ENCODE measurements at places on chromosomes 16 and 17.

- DNase-seq = no peak
These were observed 147.5 kb downstream of the KCNJ12 start for GRCh38 chr17:21523497-21524210.

DNA sequence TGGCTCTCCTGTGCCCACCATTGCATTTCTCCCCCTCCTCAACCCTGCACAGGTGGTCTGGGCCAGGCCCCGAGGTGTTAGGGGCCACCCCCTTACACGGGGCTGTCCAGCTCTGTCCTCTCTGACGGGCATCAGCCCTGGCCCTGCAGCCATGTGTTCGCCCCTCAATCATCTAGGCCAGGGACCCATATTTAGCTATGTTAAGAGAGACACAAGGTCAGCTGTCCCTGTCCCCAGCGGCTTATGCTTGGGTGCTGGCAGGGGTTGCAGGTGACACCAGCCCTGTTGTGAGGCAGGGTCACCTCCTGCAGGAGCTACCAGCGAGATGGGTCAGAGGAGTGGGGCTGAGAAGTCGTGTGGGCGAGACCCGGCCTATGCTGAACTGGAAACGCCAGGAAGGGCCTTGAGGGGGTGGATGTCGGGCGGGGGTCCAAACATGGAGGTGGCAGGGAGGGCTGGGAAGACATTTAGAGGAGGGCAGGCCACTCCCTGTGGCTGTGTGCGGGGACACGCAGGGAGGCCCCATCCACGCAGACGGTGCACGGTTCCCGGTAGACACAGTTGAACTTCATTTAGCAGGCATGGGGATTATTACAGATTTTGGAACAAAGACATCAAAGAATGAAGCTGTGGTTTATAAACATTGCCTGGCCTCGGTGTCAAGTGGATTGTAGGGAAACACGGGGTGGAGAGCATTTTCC is 133.2 kb upstream of the CHMP6 start:
- no peak for DNase-seq

DNA sequence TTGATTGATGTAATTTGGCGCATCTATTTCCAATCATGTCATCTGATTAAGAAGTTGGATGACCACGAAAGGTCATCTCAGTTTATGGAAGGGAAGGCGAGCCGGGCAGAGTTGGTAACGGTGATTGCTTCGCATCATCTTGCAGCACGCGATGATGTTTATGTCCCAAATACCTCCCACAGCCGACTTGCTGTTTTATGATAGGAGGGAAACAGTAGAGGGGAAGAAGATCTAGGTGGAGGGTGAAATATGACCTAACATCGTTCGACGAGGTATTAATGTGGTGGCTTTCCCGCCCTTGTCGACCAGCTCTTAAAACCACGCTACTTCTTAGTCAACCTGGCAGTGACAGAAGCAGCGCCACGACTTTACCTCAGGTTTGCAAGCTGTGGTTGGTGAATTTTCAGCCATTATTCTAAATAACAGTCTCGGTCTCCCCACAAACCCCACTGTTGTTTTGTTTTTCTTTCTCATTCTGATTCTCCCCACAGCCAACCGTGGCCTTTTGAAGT is 805 bp upstream of the TANC2 start:
- DNase-seq = no peak

DNA sequence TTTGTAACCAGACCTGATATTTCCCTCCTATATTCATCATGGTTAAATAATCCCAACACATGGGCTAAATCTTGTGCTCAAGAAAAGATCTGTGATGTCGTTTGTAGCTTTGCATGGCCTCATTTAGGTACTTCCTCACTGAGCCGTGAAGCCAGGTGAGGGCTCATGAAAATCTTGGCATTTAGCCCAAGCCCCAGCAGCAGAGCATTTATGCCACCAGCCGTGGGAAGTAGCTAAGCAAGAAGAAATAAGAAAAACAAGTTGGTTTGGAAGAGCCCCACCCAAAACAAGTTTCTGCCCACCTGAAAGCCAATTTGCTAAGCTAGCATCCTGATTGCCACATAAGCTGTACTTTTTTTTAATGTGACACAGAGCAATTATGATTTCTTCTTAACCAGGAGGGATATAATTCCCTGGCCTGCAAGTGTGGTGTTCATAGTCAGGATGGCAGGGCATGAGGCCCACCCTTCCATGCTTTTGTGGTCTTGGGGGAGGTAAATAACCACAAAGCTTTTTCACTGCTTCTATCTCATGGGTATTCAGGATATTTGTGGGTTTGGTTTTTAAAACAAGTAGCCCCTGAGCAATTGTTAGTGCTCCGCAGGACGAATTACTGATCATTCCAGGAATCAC is 10.5 kb downstream of the TMIGD1 start:
- DNase-seq = no peak

- DNase-seq = no peak
These were observed 20.6 kb upstream of the PIK3R6 start for GRCh38 chr17:8887834-8888703.

All from GOT3 (cell line).